ENCODE measurements at places on chromosomes 7 and 10.

DNA sequence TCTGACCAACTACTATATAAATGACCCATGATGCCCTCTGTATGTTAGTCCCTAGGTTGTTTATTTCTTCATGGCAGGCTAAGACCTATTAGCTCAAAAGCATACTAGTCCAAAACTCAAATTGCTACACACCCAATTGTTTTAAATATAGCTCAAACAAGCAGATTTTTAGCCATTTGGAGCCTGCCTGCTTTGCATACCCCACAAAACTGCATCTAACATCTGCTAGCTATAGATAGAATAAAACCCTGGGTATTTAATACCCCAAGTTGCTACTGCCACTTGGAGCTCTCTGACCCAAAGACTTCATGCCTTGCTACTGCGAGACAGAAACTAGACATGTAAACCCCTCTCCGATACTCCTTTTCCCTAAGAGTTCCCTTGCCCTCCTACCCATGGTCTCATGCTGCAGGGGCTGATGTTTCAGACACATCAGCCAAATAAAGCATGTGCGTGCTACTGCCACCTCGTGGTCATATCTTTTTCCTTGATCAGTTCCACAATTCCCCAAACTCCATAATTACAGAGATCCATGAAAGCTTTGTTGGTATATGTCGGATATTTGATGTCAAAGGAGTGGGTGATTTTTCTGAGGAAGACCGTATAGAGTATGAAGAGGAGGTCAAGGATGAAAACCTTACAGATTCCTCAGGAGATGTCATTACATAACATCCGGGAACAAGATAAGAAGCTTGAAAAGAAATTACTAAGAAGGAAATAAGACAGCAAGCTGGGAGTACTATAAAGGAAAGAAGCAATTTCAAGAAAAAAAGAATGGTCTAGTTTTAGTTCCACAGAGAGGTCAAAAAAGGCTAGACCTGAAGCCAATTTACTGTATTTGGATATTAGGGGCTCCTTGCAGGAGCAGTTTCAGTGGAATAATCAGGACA, 386.6 kb downstream of the SH2D4B start:
- DNase-seq = peak; percentile 26

- DNase-seq = no peak
These were observed 162.6 kb downstream of the CELF2 start for GRCh38 chr10:11180228-11180627.

DNA sequence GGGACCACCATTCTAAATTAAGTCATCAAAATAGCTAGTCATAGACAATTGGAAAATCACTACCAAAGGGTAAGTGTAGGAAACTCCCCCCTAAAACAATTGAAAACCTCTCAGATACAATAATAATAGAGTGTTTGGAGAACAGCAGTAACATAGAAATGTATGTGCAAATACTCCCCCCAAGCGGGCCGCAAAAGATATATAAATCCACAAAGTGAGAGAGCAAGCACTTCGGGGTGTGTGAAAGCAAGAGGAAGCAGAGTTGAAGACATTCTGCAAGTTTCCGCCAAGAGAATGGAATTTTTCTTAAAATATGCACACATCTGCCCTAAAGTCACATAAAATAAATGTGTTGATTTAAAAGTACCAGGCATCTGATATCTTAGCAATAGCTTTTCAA, 33.3 kb downstream of the CHCHD3 start:
- no peak for DNase-seq

DNA sequence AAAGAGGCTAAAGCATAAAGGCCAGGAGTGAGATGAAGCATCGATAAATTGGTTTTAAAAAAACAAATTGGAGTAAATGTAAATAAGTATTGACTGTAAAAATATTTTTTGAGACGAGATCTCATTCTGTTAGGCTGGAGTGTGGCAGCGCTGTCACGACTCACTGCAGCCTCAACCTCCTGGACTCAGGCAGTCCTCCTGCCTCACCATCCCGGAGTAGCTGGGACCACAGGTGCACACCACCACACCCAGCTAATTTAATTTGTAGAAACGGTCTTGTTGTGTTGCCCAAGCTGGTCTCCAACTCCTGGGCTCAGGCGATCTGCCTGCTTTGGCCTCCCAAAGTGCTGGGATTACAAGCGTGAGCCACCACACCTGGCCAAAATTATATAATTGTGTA, 17.8 kb downstream of the HNRNPA2B1 start:
- DNase-seq = no peak

GRCh38 chr10:106173838-106174237, 990.7 kb downstream of the SORCS1 start:
- DNase-seq = no peak

- no peak for DNase-seq
These were observed 60.4 kb downstream of the CHST3 start for GRCh38 chr10:72024596-72024995.

GRCh38 chr10:33193057-33193700, 141.3 kb downstream of the NRP1 start:
- DNase-seq = peak; percentile 85

DNA sequence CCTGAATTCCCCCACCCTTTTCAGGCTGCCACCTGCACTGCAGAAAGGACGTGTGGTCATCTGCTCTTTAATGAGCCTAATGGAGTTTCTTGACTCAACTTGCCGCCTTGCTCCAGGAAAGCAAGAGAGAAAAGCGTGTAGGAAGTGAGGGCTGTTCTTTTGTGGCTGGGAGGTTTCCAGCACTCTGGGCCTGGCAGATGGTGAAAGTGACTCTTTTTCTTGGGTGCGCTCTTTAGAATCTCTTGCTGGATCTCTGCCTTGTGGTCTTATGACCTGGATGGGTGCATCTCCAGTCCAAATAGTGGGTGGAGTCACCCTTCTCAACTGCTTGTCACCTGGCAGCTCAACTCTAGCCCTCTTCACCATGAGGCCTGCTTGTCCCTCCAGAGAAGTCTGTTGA, 244.0 kb downstream of the SORCS1 start:
- DNase-seq = no peak

GRCh38 chr10:4655406-4655805, 170.6 kb upstream of the AKR1E2 start:
- no peak for DNase-seq

DNA sequence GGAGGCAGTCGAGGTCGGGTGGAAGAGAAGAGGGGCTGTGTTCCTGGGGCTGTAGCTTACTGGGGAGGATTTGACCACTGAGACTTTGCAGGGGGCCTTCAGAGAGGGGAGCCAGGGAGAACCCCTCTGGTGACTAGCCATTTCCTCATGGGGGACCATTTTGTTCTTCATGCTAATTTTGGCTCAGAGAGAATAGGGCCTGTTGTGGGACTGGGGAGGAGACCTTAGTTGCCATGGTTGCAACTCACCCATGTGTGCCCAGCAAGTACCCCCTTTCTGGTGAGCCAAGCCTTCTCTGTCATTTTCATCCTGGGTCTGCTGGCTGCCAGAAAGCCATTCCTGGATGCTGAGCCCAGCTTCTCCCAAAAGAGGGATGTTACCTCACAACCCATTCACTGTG, 120.9 kb downstream of the GRK5 start:
- no peak for DNase-seq

DNA sequence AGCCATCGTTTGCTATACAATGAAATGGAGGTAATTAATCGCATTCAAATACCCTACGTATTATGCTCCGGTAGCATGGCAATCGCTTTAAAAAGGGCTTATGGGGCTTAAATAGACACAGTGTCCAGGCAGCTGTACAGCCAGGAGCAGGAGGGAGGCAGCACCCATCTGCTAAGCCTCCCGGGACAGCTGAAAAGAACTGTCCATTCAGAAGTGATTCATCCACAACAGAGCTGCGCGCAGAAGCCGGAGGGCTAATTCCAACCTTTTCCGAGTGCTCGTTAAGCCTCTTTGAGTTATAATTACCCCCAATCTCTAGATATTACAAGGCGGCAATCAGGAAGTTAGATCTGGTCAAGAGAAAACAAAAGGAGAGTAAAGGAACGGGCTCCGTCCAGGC, 58.3 kb downstream of the DPYSL4 start:
- no peak for DNase-seq

GRCh38 chr7:37448011-37448635, 541 bp downstream of the ELMO1 start:
- no peak for DNase-seq

DNA sequence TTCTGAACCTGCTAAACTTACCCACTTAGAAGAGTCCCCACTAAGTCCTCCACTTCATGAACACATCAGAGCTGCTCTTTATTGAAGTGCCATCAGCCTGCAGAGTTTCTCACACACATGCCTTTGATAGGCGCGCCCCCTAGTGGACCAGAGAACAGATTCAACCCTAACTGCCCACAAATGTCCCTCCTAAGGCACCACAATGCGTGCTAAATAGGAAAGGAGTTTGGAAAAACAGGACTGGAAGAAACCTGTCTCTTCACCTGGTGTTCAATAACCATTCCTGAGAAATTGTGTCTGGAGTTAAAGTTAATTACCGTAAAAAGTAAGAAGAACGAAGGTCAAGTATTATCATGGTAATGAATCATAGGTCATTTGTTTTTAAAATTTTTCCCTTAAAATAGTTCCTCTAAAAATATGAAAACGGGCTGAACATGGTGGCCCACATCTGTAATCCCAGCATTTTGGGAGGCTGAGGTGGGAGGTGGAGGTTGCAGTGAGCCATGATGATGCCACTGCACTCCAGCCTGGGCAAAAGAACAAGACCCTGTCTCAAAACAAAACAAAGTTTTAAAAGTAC, 249.7 kb downstream of the ELMO1 start:
- DNase-seq = peak; percentile 80

DNA sequence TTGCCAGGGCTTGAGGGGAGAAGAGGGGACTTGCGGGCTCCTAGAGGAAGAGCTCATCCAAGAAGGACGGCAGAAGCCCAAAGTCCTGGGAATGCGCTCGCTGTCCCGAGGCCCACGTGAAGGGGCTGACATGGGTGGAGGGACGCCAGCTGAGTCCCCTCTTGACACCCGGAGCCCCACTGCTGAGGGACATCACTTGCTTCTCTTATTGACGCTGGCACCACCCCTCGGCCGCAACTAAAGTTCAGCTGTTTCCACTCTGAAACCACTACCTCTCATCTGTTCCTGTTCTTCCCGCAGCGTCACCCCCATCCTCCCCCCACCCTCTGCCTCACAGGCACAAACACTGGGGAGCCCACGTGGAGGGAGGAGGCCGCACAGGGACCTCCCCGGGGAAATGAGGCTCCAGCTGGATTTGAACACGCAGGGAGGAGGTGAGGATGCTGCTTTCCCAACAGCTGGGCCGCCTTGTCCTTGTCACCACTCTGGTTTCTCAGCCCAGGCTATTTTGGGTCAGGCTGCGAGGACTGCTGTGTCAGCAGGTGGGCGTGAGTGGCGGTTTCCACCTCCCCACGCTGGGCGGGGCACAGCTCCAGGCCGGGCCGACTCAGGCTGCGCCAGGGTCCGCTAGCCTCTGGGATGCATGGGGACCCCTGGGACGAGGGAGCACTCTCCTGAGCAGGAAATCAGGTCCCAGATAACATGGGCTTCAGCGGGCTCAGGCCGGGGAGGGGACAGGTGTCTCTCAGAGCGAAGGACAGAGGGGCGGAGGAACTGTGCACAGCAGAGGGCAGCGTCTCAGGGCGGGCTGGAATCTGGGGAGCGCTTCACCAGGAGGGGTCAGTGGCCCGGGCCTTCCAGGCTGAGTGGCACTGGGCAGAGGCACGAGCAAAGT, 156.3 kb downstream of the ZNF248 start:
- DNase-seq = no peak

DNA sequence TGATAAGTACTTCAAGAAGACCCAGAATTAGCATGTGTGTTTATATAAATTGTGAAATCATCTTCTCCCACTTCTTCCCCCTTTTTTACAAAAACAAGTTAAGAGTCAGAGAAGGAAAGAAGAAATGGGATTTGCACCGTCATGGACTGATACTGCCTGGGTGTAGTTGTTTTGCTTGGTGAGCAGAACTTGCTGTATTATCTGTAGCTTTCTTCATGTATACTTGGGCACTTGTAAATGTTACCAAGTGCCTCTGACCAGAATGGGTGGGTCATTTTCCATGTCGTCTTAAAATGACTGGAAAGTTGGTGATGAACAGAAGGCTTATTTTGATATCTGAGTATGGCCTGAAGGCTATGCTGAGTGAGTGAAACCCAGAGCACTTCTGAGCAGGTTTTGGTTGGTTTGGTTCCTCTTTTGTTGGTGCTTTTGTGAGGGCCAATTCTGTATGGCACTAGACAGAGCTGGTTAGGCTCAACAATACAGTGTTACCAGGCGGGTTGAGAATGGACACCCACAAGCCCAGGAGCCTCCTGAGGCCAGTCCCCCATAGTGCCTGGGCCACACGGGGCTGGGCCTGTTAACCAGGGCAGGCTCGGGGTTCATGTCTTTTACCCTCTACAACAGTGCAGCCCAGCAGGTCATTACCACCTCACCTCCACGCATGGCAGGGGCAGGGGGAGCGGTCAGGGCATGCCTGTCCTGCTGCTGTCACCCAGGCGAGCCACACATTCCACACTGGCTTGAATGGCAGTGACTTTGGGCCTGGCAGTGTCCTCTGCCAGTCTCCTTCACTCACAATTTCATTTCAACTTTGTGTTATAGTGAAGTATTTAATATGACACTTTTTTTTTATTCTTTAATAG, 115.1 kb downstream of the CCNY start:
- DNase-seq = no peak

GRCh38 chr10:101052285-101052684, 9.5 kb upstream of the KAZALD1 start:
- no peak for DNase-seq

GRCh38 chr7:97697396-97697795, 34.5 kb upstream of the TAC1 start:
- no peak for DNase-seq

GRCh38 chr10:112951359-112952281, 1.6 kb downstream of the TCF7L2 start:
- DNase-seq = no peak

- peak; percentile 58 for DNase-seq
These were observed 481.0 kb upstream of the SEMA3A start for GRCh38 chr7:84675633-84676034.

- DNase-seq = peak; percentile 94
These were observed 1.6 kb downstream of the TMEM176A start for GRCh38 chr7:150801946-150802771.

Measured in NCI-H146 (cell line).